ENCODE measurements at places on chromosomes 1 and 21. TPM values are rescaled to one million over a fixed set of nuclear protein-coding genes. Genes with fewer than 3 reads are reported as not detected.

GPR52 gene
- 2.6 TPM for total RNA-seq

S100A7 gene
- total RNA-seq: not detected

GRCh38 chr1:113283914-113284313 is 106.4 kb upstream of the MAGI3 start:
- DNase-seq: no peak

GRCh38 chr1:35560256-35561225 is 2.9 kb downstream of the NCDN start:
- no peak for DNase-seq

- no peak for DNase-seq
Observed at GRCh38 chr21:42704861-42705260, 51.4 kb downstream of the PDE9A start.

PDPN gene
- 28.7 TPM for total RNA-seq

DNA sequence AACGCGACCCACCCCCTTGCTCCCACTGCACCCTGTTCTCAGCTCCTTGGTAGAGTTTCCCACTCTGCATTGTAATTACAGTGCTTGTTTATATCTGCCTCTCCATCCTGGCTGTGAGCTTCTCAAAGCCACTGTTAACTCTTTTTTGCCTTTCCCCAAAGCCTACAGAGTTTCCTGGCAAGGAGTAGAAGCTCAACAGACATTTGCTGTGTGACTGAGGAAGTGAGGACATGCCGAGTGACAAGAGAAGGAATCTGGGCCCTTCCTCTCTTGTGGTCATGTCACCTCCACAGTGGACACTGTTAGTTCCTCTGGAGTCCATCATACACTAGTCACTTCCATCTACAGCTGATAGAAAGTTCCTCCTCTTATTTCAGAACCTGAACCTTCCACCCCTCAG is 6.1 kb upstream of the IGSF8 start:
- no peak for DNase-seq

DNA sequence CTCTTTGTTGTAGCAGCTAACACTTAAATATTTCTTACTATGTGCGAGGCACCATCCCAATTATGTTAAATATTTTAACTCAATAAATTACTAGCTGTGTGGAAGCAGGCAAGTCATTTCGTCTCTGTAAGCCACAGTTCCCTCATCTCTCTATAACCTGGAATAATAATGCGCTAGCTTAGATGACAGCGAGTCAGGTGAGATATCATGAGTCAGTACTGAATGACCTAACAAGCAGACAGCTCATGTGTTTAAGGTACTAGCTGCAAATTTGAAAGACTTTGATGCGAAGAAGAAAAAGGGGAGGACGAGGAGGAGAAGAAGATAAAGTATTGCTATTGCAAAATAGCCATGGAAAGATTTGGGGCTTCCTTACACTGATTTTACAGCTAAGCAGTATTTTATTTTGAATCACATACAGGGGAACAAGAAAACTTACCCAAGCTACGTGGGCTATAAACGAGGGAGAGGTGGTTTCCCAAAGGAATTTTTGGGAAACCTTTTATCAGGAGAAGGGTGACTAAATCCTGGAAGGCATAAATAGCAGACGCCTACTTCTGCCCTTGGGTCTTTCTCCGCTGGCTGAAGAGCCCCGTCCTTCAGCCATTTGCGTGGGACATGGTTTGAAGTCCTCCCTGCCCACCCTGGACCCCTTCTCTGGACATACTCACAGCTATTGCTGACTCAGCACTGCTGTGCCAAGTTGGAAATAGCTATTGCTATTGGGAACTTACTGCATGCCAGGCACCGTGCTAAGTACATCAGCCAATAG is 8.9 kb downstream of the CITED4 start:
- DNase-seq: no peak

DNA sequence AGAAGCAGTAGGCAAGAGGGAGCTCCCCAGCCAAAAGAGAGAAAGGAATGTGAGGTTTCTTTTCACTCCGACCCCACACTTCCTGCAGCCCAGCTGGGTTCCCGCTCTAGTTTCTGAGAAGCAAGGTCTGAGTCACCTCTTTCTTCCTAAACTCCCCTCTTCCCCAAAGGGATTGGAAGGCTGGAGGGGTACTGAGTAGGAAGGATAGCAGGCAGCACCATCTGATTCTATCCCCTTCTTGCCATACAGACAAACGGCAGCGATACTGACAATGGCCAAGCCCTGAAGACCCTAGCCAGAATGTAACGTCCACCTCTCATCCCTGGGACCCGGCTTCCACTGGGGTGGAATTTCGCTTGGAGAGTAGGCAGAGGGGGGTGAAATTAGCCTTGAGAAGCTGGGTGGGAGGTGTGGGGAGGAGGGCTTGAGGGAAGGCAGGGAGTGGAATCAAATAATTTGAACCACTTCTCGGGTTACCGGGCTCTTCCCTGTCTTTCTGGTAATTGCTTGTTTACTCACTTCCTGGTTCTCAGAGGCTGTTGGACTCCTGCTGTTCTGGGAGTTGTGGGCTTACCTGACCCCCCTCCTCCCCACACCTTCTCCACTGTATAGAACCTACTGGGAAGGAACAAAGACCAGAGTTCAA is 13.2 kb downstream of the IER5 start:
- peak; percentile 64 for DNase-seq

SEMA6C gene
- total RNA-seq: 0.86 TPM

BGLAP gene
- not detected for total RNA-seq
